Stimulated activated CD8-positive, alpha-beta memory T cell treated with anti-CD3 and anti-CD28 coated beads, Interleukin-4, amount 100 ng/mL, for 4 hours (primary cell): ENCODE measurements at places on chromosomes 4 and X.

GRCh38 chrX:13937370-13938050, 92.2 kb downstream of the GEMIN8 start:
- DNase-seq, result no peak

DNA sequence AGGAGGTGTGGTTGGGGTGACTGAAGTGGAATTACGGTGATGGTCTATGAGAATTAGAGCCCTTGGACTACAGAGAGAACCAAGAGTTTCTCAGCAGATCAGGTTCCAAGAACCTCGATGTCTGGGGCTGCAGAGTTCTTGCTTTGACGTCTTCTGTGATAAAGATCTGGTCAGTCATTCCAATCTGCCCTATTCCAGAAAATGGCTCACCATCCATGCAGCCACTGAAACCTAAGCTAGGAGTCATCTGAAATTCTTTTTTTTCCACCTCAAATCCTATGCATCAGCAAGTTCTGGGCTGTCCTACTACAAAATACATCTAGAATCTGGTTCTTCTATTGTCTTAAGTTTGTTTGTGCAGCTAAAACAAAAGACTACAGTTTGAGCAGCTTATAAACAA, 254.4 kb upstream of the PGRMC2 start:
- DNase-seq, result no peak

GRCh38 chrX:41312786-41313185, 21.2 kb upstream of the DDX3X start:
- no peak for DNase-seq

- DNase-seq, result no peak
Measured at GRCh38 chr4:133320576-133321170, 171.6 kb downstream of the PCDH10 start.

DNA sequence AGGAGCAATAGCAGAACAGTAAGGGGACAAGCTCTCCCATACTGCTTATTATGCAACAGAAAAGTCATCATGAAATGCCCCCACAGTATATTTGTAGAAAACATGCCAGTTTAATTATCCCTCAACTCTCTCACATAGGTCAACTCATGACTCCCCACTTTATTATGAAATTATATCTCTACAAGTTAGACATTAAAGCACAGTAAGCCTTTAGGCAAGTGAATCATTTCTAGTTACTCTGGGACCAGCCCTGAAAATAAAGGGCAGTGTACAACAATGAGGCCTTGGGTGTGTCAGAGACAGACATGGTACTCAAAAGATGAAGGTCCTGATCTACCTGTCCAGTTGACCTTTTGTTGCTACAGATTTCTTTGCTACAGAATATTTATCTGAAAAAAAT, 191.9 kb downstream of the FBXW7 start:
- DNase-seq, result no peak

DNA sequence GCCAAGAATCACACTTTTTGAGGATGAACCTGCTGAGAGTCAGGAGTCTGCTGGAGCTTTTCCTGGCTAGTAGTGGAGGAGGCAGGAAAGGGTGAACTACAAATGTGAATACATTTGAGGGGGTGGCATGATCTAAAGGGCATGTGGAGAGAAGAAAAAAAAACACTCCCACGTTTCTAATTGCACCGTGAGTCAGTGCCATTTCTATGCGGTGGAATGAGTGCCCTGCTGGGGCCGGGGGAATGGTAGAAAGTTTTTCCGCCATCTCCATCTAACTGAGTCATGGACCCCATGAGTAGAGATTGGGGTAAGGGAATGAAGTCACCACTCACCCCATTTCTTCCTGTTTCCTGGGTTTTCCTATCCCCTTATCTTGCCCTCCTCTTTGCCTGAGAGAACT, 19.8 kb downstream of the BEX3 start:
- no peak for DNase-seq

GRCh38 chrX:40652664-40653063, 5.3 kb upstream of the CXorf38 start:
- DNase-seq, result no peak

DNA sequence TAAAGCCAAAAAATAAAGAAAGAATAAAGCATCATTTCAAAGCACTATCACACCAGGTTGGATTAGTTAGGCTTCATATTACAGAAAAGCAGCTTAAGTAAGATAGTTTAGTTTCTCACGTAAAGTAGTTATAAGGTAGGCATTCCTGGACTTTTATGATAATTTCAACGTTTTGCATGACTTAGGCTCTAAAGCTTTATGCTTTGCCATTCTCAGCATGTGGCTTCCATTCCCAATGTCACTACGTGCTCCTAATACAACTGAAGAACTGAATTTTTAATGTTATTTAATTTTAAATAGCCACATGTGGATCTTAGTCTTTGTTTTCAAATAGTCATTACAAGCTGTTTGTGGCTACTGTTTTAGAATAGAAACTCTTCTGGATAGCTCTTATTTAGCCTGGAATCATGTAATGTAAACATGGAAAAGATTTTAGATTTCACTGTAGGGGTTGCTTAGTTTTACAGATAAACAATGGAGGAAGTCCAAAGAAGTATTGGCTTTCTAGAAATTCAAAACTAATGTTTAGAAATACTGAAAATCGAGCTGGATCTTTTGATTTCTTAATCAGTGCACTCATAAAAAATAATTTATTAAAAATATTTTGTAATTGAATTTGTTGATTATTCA, 710.0 kb downstream of the IL1RAPL1 start:
- DNase-seq, result no peak

DNA sequence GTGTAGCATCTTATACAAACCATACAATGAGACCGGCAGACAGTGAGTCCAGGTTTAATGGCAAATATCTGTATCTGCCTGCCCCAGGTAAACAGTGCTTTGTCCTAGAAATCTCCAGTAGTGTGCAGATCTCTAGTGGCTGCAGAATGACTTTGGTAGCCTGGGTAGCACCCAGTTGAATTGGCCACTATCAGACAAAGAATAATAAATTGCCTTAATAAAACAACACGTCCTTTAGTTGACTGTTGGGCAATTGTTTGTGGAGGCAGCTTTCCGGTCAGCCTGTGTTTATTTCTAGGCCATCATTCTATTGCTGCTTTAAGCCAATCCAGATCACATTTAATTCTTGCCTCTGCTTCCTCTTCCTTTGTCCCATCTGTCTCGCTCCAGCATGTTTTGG, 52.5 kb downstream of the SNX25 start:
- DNase-seq, result no peak

GRCh38 chrX:50723006-50723405, 91.0 kb downstream of the SHROOM4 start:
- DNase-seq, result no peak
